Common myeloid progenitor, CD34-positive (primary cell): ENCODE measurements at places on chromosomes 2 and 18.

DNA sequence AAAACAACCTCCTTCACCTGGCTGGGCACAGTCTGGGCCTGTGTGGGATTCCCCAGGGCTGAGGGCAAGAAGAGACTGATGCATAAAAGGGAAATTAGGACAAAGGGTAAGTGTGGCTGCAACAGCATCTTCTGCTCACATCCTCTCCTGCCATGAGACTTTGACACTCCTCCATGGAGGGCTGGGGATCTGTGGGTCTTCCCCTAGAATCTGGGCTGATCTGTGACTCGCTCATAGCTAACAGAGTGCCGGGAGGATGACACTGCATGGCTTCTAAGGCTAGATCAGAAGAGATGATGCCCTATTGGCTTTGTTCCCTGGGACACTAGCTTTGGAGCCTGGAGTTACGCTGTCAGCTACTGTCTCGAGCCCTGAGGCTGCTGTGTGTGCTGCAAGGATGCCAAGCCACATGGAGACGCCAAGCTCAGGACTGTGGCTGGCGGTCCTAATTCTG lies 24.3 kb downstream of the MOCOS start:
- DNase-seq: no peak

GRCh38 chr18:9862686-9863085 lies 23.1 kb upstream of the TXNDC2 start:
- no peak for DNase-seq

- DNase-seq: no peak
Observed at GRCh38 chr18:24552218-24552617, 91.8 kb downstream of the HRH4 start.

DNA sequence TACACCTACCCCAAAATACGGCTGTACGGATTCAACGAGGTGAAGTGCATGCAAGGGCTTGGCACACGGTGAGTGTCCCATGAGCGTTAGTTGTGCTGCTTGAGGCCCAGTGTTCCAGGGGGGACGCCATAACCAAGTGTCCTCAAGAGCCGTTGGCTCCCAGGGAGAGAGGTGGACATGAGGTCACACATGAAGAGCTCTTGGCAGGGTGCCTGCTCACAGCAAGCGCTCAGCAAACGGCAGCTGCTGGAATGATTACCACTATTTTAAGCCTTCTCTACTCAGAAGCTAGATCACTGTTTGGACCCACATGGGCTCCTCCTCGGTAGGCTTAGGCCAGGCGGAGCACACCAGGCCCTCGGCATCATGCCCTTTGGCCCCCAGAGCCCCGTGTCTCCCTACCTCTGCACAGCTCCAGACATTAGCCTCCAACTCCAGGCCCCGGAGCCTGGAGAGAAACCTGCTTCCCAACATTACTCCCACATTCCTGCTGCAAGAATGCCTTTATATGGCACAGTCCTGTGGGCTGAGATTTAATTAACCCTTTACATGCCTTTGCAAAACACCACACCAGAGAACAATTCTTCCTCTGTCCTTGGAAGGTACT lies 68.4 kb upstream of the PPP1CB start:
- no peak for DNase-seq

- no peak for DNase-seq
Observed at GRCh38 chr2:18369760-18370159, 190.7 kb downstream of the RDH14 start.

- no peak for DNase-seq
Observed at GRCh38 chr2:30664761-30665358, 142.4 kb downstream of the CAPN13 start.

GRCh38 chr2:171822525-171823322 lies 71.3 kb downstream of the SLC25A12 start:
- DNase-seq: peak; percentile 10

DNA sequence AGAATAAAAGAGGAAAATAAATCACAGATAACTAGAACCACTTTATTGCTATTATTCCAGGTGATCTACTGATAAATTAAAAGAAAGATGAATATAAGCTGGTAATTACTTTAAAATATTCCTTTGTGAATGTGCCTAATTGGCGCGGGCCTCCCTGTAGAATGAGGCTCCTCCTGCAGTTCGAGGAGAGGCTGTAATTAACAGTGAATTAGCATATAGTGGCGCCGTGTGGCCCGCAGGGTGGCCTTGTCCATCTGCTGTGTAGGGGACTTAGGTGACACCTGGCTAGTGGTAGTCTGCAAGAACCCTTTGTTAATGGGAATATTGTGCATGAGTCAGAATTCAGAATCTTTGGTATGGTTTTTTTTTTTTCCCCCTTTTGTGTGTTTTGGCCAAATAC lies 119.8 kb downstream of the AGAP1 start:
- no peak for DNase-seq

GRCh38 chr2:143730155-143730952 lies 601.1 kb downstream of the ARHGAP15 start:
- DNase-seq: no peak

DNA sequence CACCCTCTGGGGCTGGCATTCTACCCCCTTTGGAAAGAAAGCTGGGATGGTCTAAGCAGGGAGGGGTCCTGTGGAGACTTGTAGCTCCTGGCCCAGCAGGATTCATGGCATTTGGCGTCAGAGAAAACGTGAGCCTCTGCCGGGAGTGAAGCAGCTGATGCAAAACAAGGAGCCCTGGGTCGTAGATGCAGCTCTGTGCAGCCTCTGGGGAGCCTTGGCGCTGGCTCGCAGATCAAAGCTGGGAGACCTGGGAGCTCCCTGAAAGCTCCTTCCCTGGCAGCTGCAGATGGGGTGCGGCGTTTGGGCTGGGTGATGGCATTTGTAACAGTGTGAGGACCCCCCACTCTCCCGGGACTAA lies 148.3 kb downstream of the KLHL29 start:
- DNase-seq: no peak
